Naive thymus-derived CD8-positive, alpha-beta T cell (primary cell): ENCODE measurements at places on chromosomes 13 and 19. TPM values are rescaled to one million over a fixed set of nuclear protein-coding genes. Genes with fewer than 3 reads are reported as not detected.

DMKN gene
- 1.8 TPM for total RNA-seq

C3 gene
- total RNA-seq: 2.4 TPM

LENG9 gene
- 5.2 TPM for total RNA-seq

ZNF433 gene
- total RNA-seq: 3.5 TPM

DNA sequence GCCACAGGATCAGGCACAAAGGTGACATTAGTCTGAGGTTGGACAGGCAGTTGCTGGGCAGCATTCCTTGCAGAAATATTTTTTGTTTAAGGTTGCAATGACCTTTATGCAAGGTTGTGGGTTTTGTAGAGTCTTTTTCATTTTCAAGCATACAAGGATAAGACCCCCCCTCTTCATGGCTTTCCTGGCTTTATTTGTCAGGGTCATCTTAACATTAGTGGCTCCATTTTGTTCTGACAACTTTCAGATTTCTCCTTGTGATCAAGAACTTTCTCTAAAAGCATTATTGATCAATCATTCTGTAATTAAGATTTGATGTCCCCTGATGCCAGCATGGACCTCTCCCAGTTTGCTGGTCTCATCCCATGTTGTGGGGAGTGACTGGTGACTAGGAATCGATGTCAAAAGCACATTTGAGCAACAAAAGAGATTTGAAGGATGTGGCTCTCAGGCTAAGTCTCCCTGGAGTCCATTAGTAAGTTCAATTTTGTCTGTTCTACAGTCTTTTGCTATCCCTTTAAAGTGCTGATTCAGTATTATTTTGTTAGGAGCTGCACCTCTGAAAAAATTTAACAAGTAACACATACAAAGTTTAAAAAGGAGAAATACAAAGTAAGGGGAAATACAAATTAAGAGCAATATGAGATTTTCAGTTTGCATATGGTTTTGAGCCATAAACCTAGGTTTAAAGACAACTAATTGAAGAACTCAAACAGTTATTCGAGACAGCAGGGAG is 5.3 kb downstream of the CARD8 start:
- no peak for DNase-seq

DNA sequence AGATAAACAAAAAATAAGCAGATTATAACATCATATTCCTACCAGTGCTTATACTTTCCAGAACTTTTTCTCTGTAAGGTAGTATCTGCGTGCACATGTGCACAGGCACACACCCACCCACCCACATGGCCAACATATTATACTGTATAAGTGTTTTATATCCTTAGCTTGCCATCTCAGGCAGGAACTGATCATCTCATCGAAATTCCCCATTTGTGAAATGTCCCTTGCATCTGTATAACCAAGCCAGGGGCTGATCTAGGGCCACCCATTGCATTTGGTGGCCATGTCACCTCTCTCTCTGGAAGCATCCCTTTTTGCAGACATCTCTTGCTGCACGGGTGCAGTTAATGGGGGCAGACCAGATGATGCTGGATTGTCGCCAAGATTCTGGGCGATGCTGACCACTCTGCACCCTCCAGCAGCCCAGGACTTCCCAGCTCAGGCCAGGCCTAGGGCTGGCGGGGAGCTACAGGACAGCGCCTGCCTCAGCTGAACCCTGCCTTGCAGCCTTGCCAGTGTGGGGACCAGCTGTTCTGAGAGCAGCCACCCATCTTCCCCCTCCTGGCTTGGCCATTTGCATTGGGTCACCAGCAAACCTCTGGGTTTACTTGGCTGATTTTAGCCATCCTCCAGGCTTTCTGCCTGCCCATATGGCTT is 95.9 kb downstream of the SLC7A1 start:
- no peak for DNase-seq

- DNase-seq: peak; percentile 59
Observed at GRCh38 chr19:46426506-46427162, 2.1 kb downstream of the PNMA8C start.

GRCh38 chr13:67048084-67048820 is 181.9 kb downstream of the PCDH9 start:
- no peak for DNase-seq

GRCh38 chr19:51114087-51114729 is 6.0 kb upstream of the CTU1 start:
- no peak for DNase-seq

GRCh38 chr13:41065078-41065477 is 3.8 kb downstream of the WBP4 start:
- DNase-seq: no peak

GRCh38 chr13:52707375-52707774 is 32.2 kb downstream of the CNMD start:
- DNase-seq: no peak
